Body of pancreas (tissue), 4 donors: ENCODE measurements at places on chromosomes 2 and 18.

DNA sequence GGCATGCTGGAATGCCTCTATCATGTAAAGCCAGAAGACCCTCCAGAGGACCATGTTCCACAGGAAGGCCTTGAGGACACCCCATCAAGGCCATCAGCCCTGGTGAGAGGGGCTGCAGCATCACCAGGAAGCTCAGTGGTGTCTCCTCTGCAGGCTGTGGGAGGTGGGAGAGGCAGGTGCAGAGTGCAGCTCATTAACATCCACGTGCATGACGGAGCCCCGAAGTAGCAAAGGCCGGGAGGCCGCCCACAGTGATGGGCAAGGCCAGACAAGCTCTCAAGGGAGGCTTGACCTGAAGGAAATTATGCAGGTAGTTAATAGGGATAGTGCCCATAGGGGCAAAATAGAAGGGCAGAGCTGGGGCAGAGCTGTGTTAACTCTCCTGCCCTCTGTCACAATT is 30.3 kb upstream of the SMCHD1 start:
- H3K27me3 ChIP-seq: no peaks in the 10 kb centered on the region
- H3K36me3 ChIP-seq: no peaks in the 10 kb centered on the region
- H3K4me1 ChIP-seq: no peaks in the 10 kb centered on the region
- no peak overlapping the region for H3K4me3 ChIP-seq
- no peak overlapping the region for H3K27ac ChIP-seq

GRCh38 chr2:60468382-60469085 is 84.9 kb downstream of the BCL11A start:
- no peak for DNase-seq
- no peak overlapping the region for H3K4me3 ChIP-seq
- H3K36me3 ChIP-seq: no peaks in the 10 kb centered on the region
- H3K27me3 ChIP-seq: no peaks in the 10 kb centered on the region
- H3K27ac ChIP-seq: no peak overlapping the region

DNA sequence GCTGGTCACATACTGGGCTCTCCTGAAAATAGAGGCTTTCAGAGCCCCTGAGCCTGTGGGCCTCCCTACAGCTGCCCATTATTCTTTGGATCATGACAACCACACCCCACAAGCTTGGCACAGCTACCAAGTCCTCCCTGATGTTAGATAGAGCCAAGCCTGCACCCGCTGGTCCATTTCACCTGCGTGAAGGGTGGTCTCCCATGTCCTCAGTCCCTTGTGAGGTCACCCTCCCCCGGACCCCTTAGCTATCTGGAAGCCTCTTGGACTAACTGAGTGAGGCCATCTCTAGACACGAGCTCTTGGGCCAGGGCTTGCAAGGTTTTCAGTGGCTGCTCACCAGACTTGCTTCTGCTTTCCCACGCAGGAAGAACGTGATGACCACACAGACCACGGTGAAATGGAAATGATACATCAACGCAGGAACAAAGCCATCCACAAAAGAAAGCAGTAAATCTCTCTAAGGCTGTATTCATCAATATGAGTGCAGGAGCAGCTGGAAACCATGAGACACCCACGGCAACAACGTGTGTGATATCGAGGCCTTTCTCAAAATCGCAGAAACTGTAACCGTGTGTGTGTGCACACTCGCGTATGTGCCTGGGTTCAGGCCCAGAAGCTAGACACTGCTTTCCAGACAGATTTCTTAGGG is 10.1 kb upstream of the MAL start:
- no peaks in the 10 kb centered on the region for H3K36me3 ChIP-seq
- H3K27ac ChIP-seq: no peak overlapping the region
- no peaks in the 10 kb centered on the region for H3K27me3 ChIP-seq
- no peak for DNase-seq

GRCh38 chr2:226721541-226721940 is 78.1 kb downstream of the IRS1 start:
- no peaks in the 10 kb centered on the region for H3K4me1 ChIP-seq
- no peak overlapping the region for H3K27ac ChIP-seq
- no peak for DNase-seq
- H3K36me3 ChIP-seq: no peaks in the 10 kb centered on the region

DNA sequence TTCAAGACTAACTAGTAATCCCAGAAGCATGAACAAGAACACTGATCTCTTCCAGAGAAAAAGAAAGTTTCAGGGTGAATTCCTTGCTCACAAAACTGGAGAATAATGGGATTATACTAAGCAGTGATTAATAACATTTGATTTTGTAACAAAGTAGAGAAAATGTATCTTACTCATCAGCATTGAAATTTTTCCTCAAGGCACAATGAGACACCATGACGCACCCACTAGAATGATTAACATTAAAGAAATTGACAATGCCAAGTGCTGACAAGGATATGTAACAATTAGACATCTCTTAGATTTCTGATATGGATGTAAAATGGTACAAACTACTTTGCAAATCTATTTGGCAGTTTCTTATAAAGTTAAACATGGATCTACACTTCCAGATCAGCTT is 101.1 kb upstream of the EPHA4 start:
- no peaks in the 10 kb centered on the region for H3K36me3 ChIP-seq
- no peak overlapping the region for H3K4me3 ChIP-seq
- no peak overlapping the region for H3K27ac ChIP-seq
- H3K27me3 ChIP-seq: no peaks in the 10 kb centered on the region
- no peaks in the 10 kb centered on the region for H3K4me1 ChIP-seq

DNA sequence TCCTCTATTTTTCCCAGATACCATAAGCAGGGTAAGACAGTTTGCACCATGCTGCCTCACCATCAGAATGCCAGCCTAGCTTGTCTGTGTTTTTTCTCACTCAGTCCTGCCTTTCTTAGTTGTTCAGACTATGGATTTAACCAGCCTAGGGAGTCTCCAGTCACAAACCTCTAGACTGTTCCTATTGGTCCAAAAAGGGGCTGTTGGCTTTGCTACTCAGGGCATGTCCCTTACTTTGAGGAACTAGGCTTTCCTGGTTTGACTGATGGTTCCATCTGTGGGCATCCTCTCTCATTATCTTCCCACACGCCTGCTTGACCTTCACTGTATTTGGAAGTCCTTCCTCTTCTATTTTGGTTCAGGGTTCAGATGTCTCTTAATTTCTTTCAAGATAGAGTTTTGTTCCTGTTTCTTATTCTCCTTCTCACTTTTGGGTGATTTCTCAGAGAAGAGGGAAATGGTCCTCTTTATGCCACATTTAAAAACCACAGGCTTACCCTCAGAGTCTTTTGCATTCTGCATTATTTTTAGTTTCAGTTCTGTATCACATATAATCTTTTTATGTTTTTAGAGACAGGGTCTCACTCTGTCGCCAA is 31.3 kb upstream of the TMEM131 start:
- no peaks in the 10 kb centered on the region for H3K36me3 ChIP-seq
- no peak overlapping the region for H3K27ac ChIP-seq
- H3K27me3 ChIP-seq: no peaks in the 10 kb centered on the region
- H3K4me3 ChIP-seq: no peak overlapping the region

- no peak overlapping the region for H3K4me3 ChIP-seq
- H3K27ac ChIP-seq: peak overlapping the region; percentile 99
- peaks cover 10% of the 10 kb centered on the region for H3K36me3 ChIP-seq
- peaks cover 34% of the 10 kb centered on the region for H3K4me1 ChIP-seq
Measured at GRCh38 chr2:241635756-241636155, 1.2 kb downstream of the THAP4 start.

GRCh38 chr18:3265564-3266033 is 3.7 kb downstream of the MYL12B start:
- no peaks in the 10 kb centered on the region for H3K27me3 ChIP-seq
- no peaks in the 10 kb centered on the region for H3K36me3 ChIP-seq
- no peak overlapping the region for H3K27ac ChIP-seq
- H3K4me3 ChIP-seq: no peak overlapping the region
- peaks cover 71% of the 10 kb centered on the region for H3K4me1 ChIP-seq

- no peaks in the 10 kb centered on the region for H3K36me3 ChIP-seq
- H3K4me3 ChIP-seq: no peak overlapping the region
- no peaks in the 10 kb centered on the region for H3K27me3 ChIP-seq
Measured at GRCh38 chr2:78768016-78768415, 257.5 kb upstream of the REG3G start.

- no peaks in the 10 kb centered on the region for H3K4me1 ChIP-seq
- H3K27ac ChIP-seq: no peak overlapping the region
- H3K4me3 ChIP-seq: no peak overlapping the region
- DNase-seq: no peak
- H3K27me3 ChIP-seq: no peaks in the 10 kb centered on the region
- H3K36me3 ChIP-seq: no peaks in the 10 kb centered on the region
Measured at GRCh38 chr2:31161637-31162036, 23.4 kb upstream of the GALNT14 start.

- no peaks in the 10 kb centered on the region for H3K36me3 ChIP-seq
- DNase-seq: no peak
- H3K27me3 ChIP-seq: no peaks in the 10 kb centered on the region
- no peaks in the 10 kb centered on the region for H3K4me1 ChIP-seq
Measured at GRCh38 chr2:190507135-190507534, 27.4 kb downstream of the NEMP2 start.

DNA sequence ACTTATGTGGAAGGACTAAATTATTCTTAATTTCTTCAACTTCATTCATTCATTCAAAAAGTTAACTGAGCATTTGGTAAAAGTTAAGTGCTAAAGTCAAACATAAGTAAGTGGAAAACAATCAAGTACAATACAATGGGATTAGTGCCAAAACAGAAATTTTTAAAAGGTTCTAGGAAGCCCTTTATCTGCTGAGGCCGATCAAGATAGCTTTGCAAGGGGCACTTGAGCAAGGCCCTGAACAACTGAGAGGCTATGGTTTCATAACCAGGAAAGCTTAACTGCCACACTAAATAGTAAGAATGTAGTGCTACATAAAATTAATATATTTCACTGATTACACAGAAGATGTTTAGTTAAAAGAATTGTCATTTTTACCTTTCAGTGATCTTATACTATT is 76.5 kb downstream of the NOL10 start:
- H3K27ac ChIP-seq: no peak overlapping the region
- DNase-seq: no peak
- no peaks in the 10 kb centered on the region for H3K27me3 ChIP-seq
- H3K4me1 ChIP-seq: no peaks in the 10 kb centered on the region
- no peak overlapping the region for H3K4me3 ChIP-seq

DNA sequence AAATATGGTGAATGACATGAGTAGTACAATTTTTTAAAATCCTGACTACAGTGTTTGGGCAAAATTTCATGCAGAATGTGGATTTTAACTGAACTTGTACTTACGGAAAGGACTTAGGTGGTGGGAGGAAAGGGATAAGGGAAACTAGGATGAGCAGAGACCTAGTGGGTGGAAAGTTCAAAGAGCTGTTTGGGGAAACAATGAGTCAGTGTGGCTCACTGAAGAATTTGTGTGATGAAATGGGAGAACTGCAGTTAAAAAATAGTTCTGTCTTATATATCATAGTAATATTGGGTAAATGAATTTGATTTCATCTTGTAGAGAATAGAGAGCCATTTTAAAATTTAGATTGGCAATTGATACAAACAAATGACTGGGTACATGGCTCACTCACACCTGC is 220.1 kb upstream of the CTAGE1 start:
- H3K36me3 ChIP-seq: no peaks in the 10 kb centered on the region
- no peaks in the 10 kb centered on the region for H3K4me1 ChIP-seq
- H3K27ac ChIP-seq: no peak overlapping the region
- no peak for DNase-seq
- no peaks in the 10 kb centered on the region for H3K27me3 ChIP-seq

DNA sequence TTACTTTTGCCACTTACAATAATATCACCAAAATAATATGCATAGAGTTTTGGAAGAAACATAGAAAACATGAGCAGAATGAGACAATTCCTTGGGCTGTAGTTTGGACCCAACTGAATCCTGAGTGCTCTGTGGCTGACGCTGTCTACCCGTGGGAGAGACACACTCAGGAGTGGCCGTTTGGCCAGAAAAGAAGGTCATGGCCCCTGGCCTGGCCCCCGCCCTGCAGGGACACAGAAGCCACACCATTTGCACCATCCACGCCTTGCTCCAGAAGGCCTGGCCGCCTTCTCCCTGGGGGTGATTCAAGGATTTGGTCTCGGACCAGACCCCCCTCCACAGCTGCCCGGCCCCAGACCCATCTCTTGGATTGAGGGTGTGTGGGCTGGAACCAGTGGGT is 6.4 kb upstream of the D2HGDH start:
- DNase-seq: no peak
- no peaks in the 10 kb centered on the region for H3K4me1 ChIP-seq

GRCh38 chr2:208654056-208654455 is 247.5 kb downstream of the PTH2R start:
- no peak overlapping the region for H3K4me3 ChIP-seq
- no peak for DNase-seq
- H3K36me3 ChIP-seq: no peaks in the 10 kb centered on the region
- no peaks in the 10 kb centered on the region for H3K4me1 ChIP-seq
- no peak overlapping the region for H3K27ac ChIP-seq

- no peak within 1 kb of the TSS for H3K4me3 ChIP-seq
- no peaks in the 10 kb centered on the region for H3K36me3 ChIP-seq
- peak; percentile 56 for DNase-seq
- no peak within 1 kb of the TSS for H3K27ac ChIP-seq
Measured at GRCh38 chr2:227871375-227871791, at the start of gene DAW1. TSS of gene DAW1 (plus strand) at chr2:227871631. CDS start at chr2:227871690, 59 bp downstream.

DNA sequence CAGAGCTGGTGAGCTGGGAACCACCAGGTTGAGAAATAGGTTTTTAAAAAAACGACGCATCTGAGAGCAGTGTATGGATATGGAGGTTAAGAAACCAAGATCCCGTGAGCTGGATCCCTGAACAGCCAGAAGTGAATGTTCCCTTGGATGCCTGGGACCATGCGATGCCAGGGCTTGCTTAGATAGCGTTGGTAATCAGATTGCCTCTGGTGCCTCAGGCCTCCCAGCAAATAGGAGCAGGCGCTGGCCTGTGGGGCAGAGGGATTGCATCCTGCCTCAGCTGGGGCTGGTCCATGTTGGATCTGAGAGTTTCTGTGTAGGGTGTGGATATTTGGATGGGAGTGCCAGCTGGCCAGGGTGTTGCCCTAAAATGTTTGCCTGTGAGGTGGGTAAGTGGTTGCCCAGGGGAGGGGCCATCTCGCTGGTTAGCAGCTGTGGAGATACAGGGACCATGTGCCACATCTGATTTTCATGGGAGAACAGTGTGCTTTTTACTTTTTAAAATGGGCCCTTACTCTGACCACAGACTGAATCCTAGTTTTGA is 80.8 kb upstream of the MCFD2 start:
- H3K4me1 ChIP-seq: no peaks in the 10 kb centered on the region
- H3K36me3 ChIP-seq: no peaks in the 10 kb centered on the region
- H3K27ac ChIP-seq: no peak overlapping the region
- no peaks in the 10 kb centered on the region for H3K27me3 ChIP-seq
